Glutamatergic neuron (in vitro differentiated cells): ENCODE measurements at places on chromosomes 2 and 18.

DNA sequence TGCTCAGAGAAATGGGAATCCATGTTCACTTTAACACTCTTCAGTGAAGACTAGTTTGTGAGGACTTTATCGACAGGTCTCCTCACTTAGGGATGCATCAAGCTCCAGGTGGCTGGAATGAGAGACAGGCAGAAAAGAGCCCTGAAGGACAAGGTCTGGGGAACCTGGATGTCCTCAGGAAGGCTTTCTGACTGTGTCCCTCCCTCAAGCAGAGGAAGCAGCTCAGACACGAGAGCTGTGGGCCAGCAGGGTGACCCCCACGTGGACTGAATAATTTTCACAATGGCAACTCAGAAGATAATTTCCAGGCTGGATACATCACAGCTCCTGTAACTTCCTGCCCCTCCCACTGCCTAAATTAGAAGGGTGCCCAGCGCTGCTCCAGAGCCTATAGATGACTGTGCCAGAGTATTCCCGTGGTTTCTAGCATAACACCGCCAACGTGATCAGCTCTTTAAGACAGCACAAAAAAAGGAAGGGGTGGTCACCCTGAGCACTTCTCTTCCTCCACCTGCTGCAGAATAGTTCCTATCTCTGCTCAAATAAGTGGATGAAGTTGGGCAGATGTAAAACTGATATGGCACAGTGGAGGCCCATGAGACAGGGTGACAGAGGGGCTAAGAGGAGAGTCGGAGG is 25.7 kb upstream of the NCK2 start:
- DNase-seq, result no peak

DNA sequence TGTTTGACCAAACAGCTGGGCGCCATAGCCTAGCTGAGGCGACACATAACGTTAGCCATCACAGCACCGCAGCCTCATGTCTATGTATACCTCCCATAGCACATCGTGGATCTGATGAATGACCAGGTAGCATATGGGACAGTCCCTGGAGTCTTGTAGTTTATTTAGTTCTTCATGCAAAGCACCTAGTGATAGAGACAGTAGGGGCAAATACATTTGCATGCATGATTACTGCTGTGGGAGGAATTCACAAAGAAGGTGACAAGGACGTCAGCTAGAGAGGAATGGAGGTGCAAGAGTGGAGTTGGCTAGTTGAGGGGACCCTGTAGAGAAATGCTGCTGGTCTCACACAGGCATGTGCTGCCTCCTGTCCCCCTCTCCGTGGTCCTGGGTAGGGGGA is 478.9 kb upstream of the HS6ST1 start:
- DNase-seq, result no peak

DNA sequence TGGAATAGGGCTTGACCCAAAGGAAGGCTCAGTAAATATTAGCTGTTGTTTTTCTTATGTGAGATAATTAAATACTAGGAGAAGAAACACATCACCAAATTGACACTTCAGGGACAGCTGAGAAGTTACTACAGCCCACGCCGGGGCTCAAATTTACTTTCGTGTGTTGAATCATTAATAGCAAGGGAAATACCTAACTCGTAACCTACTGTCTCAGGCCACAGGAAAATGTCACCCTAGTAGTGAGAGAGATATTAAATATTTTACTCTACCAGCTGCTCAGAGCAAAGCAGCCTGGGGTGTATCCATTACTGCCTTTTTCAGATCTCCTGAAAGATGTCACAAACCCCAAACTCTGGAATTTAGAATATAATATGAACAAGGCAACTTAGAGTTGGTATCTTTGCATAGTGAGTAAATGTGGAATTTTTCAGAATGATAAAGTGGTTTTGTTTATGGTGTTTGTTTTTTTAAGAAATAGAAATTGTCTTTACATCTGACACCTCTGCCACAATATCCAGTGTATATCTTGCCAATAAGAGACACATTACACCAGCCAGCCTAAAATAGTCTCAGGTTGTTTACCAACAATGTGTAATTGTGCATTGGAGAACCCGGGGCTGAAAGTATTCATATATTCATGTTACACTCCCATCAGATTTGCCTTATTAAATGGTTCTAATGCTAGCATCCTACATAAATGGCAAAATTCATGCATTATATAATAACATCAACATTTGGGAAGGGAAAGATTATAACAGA is 48.4 kb downstream of the ATP8B1 start:
- no peak for DNase-seq

DNA sequence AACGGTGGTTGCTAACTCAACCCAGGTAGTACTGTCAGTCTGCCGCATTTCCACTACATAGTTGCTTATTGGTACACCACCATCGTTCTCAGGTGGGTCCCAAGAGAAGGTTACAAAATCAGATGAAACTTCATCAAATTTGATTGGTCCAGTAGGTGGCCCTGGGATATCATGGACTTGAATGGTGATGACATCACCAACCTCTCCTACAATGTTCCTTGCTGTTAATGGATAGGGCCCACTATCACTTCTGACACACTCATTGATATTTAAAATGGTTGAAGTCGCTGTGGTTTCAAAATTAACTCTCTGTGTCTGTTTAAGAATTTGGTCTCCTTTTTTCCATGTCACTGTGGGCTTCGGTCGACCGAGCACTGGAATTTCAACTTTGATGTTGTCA is 94.5 kb downstream of the PLEKHA3 start:
- DNase-seq, result no peak

- DNase-seq, result no peak
Observed at GRCh38 chr2:239265681-239266433, 135.0 kb downstream of the HDAC4 start.

DNA sequence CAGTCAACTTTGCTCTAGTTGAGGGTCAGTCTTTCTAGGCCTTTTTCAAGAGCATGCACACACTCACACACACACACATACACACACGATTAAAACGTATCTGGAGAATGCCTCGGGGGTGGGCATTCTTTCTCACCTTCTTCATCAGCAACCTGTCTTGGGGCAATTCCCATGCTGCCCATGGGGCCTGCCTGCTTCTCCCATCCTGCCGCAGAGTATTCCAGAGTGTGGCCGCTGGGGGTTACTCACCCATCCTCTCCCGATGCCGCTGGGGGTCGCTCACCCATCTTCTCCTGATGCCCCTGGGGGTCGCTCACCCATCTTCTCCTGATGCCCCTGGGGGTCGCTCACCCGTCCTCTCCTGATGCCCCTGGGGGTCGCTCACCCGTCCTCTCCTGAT is 10.8 kb upstream of the ALLC start:
- peak; percentile 11 for DNase-seq

DNA sequence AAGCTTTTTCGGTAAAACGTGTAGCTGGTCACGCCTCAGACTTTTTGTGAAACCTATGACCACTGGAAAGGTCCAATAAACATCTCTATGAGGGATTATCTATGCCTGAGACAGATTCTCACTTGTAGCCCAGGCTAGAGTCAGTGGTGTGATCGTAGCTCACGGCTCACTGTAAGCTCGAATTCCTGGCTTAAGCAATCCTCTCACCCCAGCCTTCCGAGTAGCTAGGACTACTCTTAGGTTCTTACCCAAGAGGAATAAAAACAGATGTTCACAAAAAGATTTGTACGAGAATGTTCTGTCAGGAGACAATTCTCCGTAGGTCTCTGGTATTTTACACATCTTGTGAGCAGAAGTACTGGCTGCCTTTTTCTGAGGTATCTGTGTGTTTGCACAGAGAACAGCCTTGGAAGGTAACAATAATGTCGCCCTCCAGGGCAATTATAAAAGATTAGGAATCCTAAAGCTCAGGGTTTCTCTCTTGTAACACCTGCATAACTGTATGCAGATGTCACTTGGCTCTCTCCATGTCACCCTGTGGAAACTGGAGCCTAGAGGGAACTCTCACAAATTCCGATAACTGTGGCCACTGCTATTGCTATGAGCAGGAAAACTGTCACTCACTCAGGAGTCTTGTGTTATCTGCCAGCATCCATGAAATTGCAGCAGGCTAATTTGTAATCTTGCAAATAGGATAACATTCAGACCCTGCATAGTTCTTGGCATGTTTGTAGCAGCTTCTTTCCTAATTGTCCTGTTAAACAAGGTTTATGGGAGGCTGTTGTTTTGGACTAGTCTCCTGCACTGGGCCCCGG is 25.5 kb upstream of the RALBP1 start:
- no peak for DNase-seq

- DNase-seq, result no peak
Observed at GRCh38 chr2:11797846-11798245, 51.4 kb downstream of the LPIN1 start.

DNA sequence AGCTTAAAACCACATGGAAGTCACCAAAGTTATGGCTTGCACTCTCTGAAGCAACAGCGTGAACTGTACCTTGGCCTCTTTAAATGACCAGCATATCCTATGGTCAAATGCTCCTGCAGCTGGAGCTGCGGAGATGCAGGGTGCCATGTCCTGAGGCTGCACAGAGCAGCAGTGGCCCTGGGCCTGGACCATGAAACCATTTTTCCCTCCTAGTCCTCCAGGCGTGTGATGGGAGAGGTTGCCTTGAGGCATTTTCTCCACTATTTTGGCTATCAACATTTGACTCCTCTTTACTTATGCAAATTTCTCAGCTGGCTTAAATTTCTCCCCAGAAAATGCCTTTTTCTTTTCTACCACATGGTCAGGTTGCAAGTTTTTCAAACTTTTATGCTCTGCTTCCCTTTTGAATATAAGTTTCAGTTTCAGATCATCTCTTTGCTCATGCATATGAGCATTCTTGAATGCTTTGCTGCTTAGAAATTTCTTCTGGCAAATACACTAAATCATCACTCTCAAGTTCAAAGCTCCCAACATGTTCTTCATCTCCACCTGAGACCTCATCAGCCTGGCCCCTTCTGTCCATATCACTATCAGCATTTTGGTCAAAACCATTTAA is 82.9 kb upstream of the TMEFF2 start:
- DNase-seq, result no peak

GRCh38 chr2:28136556-28136955 is 246.0 kb downstream of the BABAM2 start:
- DNase-seq, result no peak

- no peak for DNase-seq
Observed at GRCh38 chr2:8268172-8268783, 413.6 kb upstream of the ID2 start.

DNA sequence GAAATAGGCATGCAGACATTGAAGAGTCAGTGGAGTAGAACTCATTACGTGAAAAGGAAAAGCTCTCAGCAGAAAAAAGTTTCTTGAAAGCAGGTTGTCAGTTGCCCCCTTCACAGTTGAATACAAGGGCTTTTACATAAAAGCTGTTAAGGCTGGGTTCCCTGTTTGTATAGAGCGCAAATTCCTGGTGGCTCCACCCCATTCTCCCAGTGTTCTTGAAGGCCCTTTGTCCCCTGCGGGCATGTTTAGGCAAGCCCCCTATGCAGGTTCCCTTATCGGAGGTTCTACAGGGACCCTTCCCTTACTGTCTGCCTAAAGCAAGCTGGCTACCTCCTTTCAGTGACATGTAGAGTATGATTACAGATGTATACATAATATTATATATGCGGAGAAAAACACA is 497.2 kb upstream of the SYT4 start:
- no peak for DNase-seq
